ENCODE measurements at places on chromosomes 3 and 15. TPM values are rescaled to one million over a fixed set of nuclear protein-coding genes. Genes with fewer than 3 reads are reported as not detected.
A peak's percentile ranks its signal among the peaks of the same experiment; 100 is the strongest.

DNA sequence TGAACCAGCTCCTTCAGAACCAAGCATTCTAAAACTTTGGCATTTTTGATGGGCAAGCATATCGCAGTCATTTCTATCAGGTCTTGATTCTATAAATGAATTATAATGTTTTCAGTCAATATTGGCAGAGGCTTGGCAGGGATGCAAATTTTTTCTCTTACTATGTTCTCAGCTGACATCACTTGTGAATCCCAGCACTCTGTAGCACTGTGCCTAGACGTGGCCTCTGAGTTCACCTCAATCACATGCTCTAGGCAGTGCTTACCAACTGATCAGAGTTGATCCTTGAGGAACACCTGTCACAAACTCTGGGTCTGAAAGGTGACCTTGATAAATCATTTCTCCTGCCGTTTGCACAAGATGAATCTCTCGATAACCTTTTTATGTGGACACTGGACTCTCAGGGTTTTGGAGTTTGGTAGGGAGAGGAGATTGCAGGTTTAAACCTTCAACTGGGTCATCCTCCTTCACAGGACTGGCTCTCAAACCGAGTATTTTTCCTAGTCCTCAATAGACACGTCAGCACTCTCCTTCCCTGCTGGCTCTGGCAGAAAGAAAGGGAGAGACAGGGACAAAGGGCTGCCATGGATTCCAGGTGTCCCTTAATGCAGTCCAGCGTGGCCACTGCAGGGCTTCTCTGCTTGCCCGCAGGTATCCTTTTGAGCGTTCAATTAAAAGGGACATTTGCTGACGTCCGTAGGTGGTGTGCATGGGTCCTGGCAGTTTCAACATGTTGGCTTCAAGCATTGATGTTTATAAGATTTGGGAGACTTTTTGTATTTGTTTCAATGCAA, 222.3 kb upstream of the CMC1 start:
- no peak for DNase-seq

BFSP2 gene
- not detected for total RNA-seq

DNA sequence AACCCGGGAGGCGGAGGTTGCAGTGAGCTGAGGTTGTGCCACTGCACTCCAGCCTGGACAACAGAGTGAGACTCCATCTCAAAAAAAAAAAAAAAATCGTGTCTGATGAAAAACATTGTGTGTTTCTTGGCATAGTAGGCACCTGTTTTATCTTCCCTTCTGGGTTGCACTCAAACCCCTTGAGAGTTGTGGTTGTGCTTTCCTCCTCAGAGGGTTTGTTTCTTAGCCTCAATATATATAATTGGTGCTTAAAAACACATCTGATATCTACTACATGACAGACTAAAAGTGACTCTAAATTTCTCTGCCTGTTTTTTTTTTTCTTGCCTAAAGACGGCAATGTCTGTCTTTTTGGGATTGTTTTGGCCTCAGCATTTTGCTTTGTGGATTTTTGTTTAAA, 7.6 kb downstream of the NR1D2 start:
- no peak for DNase-seq

ACP3 gene
- total RNA-seq, result not detected

SLC27A2 gene
- total RNA-seq, result 0.84 TPM

GRCh38 chr15:85788771-85789495, 5.8 kb downstream of the KLHL25 start:
- no peak for DNase-seq

- peak; percentile 18 for DNase-seq
These were observed 6.8 kb upstream of the ADAMTS17 start for GRCh38 chr15:100348578-100348977.

- DNase-seq, result no peak
These were observed 95.8 kb upstream of the UMPS start for GRCh38 chr3:124634210-124635168.

DNA sequence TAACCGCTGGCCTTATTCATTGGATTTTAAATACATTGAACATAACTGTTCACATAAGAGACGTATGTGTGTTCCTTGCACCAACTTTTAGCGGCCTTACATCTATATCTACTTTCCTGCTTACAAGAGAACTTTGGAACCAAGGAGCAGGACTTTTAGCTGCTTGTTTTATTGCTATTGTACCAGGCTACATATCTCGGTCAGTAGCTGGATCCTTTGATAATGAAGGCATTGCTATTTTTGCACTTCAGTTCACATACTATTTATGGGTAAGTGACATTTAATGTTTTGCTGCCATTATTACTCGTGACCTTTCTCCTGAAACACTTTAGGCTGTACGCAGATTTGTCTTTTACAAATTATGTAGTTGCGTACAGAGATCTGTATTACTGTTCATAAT, 47.1 kb downstream of the STT3B start:
- DNase-seq, result no peak

GRCh38 chr3:188978421-188979171, 193.2 kb upstream of the TPRG1 start:
- peak; percentile 18 for DNase-seq

- DNase-seq, result no peak
These were observed 146.3 kb downstream of the ANXA2 start for GRCh38 chr15:60251300-60252070.

C3orf70 gene
- not detected for total RNA-seq

DNA sequence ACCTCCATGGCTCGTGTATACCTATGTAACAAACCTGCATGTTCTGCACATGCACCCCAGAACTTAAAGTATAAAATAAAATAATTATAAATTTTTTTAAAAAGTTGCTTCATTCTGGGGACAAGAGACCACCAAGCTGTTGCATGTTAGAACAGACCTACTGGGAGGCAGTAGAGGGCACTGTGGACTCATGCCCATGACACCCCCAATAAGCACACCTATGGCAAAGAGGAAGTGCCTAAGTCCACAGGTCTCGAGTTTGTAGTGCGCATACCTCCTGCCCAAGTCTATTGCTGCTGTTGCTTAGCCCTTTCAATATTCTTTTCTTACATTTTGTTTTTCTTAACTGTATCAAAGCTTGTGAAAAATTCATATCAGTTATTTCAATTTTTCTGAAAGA, 267.9 kb upstream of the THBS1 start:
- DNase-seq, result peak; percentile 23

GRCh38 chr15:77228828-77229227, 157.9 kb upstream of the TSPAN3 start:
- no peak for DNase-seq

GRCh38 chr3:118782755-118783202, 251.9 kb downstream of the IGSF11 start:
- peak; percentile 29 for DNase-seq

DNA sequence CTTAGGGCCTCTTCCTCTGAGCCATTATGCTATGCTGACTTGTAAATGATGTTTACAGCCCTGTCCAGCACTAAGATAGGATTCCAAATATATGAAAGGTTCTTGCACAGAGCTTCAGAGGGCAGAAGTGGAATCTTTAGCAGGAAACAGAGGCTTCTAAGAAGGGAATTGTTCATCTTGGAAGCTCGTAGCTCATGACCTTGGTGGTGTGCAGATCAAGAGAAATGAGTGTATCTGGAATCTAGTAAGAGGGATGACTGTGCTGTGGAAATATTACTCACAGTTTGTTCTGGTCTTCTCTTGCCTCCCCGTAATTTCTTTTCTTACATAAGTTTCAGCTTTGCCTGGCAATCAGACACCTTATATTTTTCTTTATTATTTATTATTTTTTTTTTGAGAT, 175.8 kb downstream of the SPATA16 start:
- no peak for DNase-seq

- no peak for DNase-seq
These were observed 42.6 kb downstream of the PXK start for GRCh38 chr3:58375254-58375653.

- no peak for DNase-seq
These were observed 166.1 kb downstream of the PYDC2 start for GRCh38 chr3:191627064-191627463.

DNA sequence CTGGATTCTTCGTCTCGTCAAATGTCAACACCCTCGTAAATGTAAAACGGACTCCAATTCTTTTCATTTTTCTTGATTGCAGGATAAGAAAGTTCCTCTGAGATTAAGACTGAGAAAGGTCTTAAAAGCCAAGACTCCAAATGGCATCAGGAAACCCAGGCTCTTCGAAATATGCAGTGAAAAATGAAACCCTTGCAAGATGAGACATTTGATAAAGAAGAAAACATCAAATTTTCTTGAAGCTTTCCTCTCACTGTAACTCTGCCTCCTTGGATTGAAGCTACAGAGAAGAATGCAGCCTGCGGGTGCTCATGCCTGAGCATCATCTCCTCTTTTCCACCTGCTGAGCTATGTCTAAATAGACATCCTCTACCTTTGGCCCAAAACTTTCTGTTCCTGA, 342.4 kb upstream of the THBS1 start:
- DNase-seq, result no peak

GHRL gene
- not detected for total RNA-seq

MIX23 gene
- 78.2 TPM for total RNA-seq

GOLGA6L4 gene
- total RNA-seq, result 2.3 TPM

DNA sequence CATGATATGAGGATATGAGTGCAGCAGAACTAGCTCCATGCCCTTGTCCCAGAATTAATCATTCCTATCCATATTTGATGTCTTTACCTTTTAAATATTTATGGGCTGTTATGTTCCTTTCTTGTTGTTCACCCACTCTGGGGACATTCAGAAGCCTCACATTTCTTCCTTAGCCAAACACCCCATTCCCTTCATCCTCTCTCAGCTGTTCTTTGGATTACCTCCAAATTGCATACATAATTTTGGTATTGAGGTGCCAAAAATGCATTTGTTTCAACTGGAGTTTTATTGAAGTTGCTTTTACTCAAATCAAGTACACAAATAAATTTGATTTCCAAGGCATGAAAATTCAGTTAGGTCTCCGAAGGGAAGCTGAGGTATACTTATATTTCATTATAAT, 51.4 kb downstream of the CHL1 start:
- DNase-seq, result no peak

PIGB gene
- 22.2 TPM for total RNA-seq

DNA sequence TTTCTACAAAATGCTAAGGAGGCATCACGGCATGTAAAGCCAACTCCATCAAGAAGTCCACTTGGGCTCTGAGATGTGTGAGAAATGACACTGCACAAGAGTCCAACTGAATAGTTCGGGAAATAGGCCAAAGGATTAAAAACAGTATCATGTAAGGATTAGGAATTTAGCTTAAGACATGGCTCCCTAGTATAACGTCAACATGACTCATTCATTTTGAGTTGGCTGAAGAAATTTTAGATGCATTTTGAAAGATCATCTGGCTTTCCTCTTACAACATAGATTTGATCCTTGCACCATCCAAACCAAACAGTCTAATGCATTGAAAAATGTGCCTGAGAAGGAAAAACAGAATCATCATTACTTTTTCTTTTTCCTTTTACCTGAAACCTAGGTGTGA, 109.3 kb upstream of the MME start:
- peak; percentile 91 for DNase-seq

CKMT1A gene
- total RNA-seq, result 11.4 TPM
